Stimulated activated CD4-positive, alpha-beta T cell treated with anti-CD3 and anti-CD28 coated beads, Interleukin-1b, Interleukin-23, amount 100 ng/mL, for 48 hours (primary cell): ENCODE measurements at places on chromosomes 3 and 15.

- no peak for DNase-seq
Observed at GRCh38 chr3:105611304-105612192, 244.8 kb downstream of the ALCAM start.

- no peak for DNase-seq
Observed at GRCh38 chr15:98519767-98520550, 128.4 kb upstream of the IGF1R start.

GRCh38 chr3:151537726-151538125, 76.9 kb upstream of the IGSF10 start:
- DNase-seq, result no peak

- DNase-seq, result no peak
Observed at GRCh38 chr3:44289882-44290462, 48.3 kb downstream of the TOPAZ1 start.

GRCh38 chr15:66698318-66698961, 3.6 kb upstream of the SMAD6 start:
- no peak for DNase-seq

DNA sequence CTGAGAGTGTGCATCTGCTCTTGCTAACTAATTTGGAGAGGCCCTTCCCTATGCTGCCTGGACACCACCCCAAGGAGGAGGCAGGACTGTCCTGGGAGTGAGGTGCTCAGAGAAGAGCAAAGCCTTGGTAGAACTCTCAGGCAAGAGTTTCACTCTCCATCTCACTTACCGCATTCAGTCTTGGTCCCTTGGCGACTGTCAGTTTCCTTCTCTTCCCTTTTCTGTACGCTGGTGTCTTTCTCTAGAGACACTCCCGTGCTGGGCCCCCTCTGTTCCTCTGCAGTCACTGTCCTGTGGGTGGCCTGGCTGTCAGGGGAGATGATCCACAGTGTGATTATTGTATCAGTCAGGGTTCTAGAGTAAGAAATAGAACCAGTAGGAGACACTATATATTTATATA, 44.0 kb downstream of the IDH2 start:
- DNase-seq, result no peak

- no peak for DNase-seq
Observed at GRCh38 chr15:96274698-96275097, 55.8 kb upstream of the NR2F2 start.

GRCh38 chr3:185280572-185281365, 26.9 kb upstream of the EHHADH start:
- no peak for DNase-seq

GRCh38 chr15:68687136-68687735, 108.4 kb downstream of the CORO2B start:
- no peak for DNase-seq

DNA sequence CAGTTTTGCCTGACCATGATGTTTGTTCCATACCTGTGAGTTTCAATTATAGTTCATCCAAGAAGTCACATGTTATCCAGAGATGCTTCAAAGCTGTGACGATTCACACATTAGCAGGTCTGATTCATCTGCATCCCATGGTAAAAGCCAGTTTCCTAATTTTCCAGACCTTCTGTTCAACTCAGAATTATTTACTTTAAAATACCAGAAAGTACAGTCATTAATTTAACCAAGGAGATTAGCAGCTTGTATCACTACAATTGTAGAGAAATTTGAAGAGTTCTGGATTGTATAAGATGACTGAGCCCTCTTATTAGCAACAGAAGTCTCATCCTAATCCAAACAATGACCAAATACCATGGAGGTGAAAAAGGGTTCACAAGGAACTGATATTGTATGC, 76.1 kb upstream of the THBS1 start:
- DNase-seq, result no peak

DNA sequence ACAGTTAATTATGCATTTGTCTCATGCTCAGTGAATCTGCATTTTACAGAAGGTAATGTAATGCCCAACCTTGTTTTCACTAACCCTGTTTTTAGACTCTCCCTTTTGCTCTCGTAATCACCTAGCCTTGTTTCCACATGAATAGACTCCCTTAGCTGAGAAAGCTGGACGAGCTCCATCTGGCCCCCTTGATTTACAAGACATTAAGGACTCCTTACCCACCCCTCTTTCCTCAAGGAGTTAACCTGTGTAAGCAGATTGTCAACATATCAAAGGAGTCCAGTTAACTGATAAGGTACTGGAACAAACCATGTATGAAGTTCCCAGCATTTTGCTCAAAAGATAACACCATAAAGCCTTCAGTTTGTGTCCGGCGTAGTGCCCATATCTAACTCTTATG, 99.6 kb downstream of the VPS8 start:
- no peak for DNase-seq

- no peak for DNase-seq
Observed at GRCh38 chr15:62769604-62770003, 272.9 kb upstream of the TPM1 start.

GRCh38 chr3:115930922-115931321, 307.6 kb downstream of the GAP43 start:
- DNase-seq, result no peak

GRCh38 chr3:124033360-124034015, 41.6 kb upstream of the ROPN1 start:
- no peak for DNase-seq

- DNase-seq, result no peak
Observed at GRCh38 chr15:28060005-28060404, 39.1 kb downstream of the OCA2 start.

- DNase-seq, result no peak
Observed at GRCh38 chr3:22141769-22142168, 390.8 kb upstream of the ZNF385D start.

GRCh38 chr3:59367150-59367549, 317.3 kb upstream of the CFAP20DC start:
- no peak for DNase-seq

- DNase-seq, result no peak
Observed at GRCh38 chr15:76321171-76321570, 9.9 kb upstream of the ETFA start.

- peak; percentile 29 for DNase-seq
Observed at GRCh38 chr15:86362555-86362954, 282.9 kb downstream of the AGBL1 start.

DNA sequence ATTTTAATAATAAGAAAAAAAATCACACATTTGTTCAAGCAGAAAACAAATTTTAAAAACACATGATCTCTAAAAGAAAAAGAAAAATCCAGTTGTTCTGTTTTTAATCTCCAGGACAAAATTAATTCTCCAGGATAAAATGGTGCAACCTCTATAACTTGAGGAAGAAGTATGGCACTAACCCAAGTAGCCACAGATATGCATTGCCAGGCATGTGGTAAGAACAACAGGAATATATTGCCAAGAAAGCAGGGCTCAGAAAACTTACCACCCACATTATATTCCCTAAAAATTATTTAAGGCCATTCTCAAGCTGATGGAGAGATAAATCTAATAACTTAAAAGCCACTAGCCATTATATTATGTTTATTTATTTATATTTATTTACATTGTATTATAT, 295.7 kb upstream of the TMCO5A start:
- DNase-seq, result no peak

- DNase-seq, result no peak
Observed at GRCh38 chr3:4758249-4758860, 220.9 kb upstream of the BHLHE40 start.

DNA sequence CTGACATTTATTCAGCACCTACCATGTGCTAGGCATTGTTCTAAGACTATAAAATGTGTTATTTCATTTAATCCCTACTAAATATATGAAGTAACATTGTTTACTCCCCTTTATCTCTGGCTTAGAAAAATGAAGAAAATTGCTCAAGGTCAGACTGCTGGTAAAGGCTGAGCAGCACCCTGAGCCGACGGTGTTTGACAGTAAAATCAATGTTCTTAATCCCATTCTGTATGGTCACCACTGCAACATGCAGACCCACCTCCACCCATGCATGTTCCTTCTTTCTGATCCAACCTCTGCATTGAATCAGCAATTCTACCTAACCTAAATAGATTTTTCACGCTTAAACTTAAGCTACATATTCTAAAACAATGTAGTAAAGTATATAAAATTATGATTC, 216.5 kb downstream of the ZBBX start:
- no peak for DNase-seq

DNA sequence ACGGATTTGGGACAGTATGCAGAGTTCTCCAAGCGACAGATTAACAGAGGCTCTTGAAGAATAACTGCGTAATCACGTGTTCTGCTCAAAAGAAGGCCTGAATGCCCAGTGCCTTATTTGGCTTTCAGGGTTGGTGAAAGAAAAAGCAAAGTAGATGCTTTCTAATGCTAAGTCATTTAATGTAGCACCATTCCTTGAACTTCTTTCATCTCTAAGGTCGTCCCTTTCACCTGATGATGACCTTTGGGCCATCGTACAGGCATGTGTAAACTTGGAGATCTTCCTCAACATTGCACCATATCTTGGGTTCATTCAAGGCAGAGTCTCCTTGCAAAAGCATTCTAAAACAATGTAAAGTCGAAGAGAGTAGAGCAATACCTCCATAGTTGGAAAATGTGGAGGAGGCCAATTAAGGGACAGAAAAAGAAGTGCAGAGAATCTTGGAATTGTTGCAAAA, 48.9 kb downstream of the TMEM44 start:
- DNase-seq, result no peak

DNA sequence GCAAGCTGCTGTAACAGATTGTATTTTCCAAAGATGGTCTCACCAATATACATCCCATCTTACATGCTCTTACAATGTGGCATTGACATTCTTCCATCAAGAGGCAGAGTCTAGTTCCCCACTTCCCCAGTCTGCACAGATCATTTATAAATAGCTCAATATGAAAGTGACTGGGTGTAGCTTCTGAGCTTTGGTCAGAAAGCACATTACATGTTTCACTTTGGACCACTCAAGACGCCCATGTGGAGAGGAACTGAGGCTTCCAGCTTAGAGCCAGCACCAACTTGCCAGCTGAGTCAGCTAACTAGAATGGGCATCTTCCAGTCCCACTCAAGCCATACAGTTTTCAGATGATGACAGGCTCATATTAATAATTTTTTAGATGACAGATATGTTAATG, 45.5 kb downstream of the GREM1 start:
- no peak for DNase-seq

DNA sequence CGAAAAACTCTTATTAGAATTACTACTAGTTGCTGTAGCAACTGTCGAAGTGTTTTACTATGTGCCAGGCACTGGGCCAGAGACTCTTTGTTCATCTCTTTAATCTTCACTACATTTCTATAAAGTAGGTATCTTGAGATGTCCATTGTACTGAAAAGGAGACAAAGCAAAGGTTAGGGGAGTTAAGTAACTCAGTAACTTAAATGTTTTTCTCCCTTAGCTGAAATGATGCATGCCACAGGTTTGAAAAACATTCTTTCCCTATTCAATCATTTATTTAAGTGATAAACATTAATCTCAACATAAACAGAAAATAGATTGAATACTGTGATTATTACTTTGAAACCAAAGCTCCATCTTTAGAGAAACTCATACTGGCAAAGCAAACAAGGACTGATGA, 776.2 kb downstream of the FHIT start:
- no peak for DNase-seq

GRCh38 chr15:39543651-39544050, 37.2 kb upstream of the THBS1 start:
- no peak for DNase-seq

GRCh38 chr3:188417766-188418165, 263.8 kb downstream of the LPP start:
- DNase-seq, result no peak

DNA sequence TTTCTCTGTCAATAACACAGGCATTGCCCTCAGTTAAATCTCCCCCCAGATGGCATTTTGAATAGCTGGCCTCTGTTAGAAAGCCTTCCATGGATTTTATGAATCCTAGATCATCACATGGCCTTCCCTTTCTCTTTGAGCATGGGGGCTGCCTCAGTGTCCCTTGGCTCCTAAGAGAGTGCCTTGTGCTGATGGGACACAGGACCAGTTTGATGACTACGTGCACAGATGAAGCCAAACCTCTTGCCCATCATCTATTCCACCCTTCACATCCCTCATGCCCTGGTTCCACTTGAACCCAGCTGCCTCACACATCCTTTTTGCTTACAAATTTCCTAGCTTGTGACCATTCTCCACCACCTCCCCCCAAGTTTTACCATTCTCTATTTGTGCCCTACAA, 12.9 kb downstream of the TGFBR2 start:
- no peak for DNase-seq

- DNase-seq, result no peak
Observed at GRCh38 chr3:122219242-122219872, 35.9 kb downstream of the CASR start.

- no peak for DNase-seq
Observed at GRCh38 chr15:66931768-66932633, 133.4 kb upstream of the SMAD3 start.

DNA sequence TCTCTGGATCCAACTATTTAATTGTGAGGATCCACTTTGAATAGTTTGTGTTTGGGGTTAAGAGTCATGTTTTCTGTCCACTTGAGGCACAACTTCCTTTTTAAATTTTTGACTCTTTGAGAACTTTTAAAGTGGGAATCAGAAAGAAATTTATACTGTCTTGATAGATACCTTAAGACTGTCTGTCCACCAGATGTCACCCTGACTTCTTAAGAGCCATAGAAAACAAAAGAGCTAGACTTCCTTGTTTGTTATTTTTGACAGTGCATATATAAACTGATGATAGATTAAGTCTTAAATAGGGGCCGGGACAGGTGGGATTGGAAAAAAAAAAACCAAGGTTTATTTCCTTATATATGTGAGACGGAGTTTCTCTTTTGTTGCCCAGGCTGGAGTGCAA, 52.1 kb upstream of the WDR72 start:
- no peak for DNase-seq

- no peak for DNase-seq
Observed at GRCh38 chr15:98812716-98813446, 164.5 kb downstream of the IGF1R start.

- no peak for DNase-seq
Observed at GRCh38 chr15:96406701-96407100, 76.2 kb downstream of the NR2F2 start.

- no peak for DNase-seq
Observed at GRCh38 chr15:62653122-62653521, 389.4 kb upstream of the TPM1 start.

DNA sequence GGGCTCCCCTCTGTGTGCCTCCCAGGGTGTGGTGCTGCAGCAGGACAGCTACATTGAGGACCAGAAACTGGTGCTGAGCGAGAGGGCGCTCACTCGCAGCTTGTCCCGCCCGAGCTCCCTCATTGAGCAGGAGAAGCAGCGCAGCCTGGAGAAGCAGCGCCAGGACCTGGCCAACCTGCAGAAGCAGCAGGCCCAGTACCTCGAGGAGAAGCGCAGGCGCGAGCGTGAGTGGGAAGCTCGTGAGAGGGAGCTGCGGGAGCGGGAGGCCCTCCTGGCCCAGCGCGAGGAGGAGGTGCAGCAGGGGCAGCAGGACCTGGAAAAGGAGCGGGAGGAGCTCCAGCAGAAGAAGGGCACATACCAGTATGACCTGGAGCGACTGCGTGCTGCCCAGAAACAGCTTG, 53.7 kb downstream of the KLHL25 start:
- DNase-seq, result no peak

- DNase-seq, result no peak
Observed at GRCh38 chr3:186722457-186722856, 5.3 kb downstream of the KNG1 start.

- peak; percentile 22 for DNase-seq
Observed at GRCh38 chr15:67064607-67065530, 533 bp upstream of the SMAD3 start.
